ENCODE measurements at places on chromosomes 12 and 14.

GRCh38 chr12:101663298-101663697, 34.1 kb upstream of the CHPT1 start:
- DNase-seq, result no peak

GRCh38 chr12:2922329-2922728, 31.6 kb downstream of the TULP3 start:
- DNase-seq, result no peak

GRCh38 chr14:76957224-76957891, 71.2 kb downstream of the IRF2BPL start:
- no peak for DNase-seq

- no peak for DNase-seq
Measured at GRCh38 chr14:52342849-52343596, 28.9 kb downstream of the PTGER2 start.

- DNase-seq, result no peak
Measured at GRCh38 chr14:79656496-79656895, 554.8 kb downstream of the DIO2 start.

DNA sequence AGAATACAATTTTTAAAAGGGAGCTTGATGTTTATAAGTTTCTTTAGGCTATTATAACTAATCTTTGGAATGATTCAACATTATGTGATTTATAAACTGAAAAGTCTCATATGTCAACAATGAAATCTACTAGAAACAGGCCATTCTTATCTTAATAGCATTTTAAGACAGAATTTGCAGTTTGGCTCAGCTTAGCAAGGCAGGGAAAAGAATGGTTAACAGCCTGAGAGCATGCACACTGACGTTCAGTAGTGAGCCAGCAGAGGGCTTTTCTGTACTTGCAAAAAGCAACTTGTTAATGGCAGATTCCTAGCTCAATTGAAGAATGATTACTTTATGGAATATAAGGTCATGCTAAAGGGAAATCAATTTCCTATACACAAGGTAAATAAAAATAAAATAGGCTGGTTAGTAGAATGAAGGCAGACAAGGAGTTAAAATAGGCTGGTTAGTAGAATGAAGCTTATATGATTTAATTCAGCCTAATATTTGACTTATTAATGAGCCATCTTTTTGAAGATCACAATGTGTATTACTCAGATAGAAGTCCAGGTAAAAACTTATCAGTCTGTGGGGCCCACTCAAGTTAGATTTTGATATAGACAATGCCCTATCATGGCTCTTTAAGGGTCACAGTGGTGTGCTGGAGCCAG, 95.9 kb downstream of the OTOGL start:
- DNase-seq, result no peak

DNA sequence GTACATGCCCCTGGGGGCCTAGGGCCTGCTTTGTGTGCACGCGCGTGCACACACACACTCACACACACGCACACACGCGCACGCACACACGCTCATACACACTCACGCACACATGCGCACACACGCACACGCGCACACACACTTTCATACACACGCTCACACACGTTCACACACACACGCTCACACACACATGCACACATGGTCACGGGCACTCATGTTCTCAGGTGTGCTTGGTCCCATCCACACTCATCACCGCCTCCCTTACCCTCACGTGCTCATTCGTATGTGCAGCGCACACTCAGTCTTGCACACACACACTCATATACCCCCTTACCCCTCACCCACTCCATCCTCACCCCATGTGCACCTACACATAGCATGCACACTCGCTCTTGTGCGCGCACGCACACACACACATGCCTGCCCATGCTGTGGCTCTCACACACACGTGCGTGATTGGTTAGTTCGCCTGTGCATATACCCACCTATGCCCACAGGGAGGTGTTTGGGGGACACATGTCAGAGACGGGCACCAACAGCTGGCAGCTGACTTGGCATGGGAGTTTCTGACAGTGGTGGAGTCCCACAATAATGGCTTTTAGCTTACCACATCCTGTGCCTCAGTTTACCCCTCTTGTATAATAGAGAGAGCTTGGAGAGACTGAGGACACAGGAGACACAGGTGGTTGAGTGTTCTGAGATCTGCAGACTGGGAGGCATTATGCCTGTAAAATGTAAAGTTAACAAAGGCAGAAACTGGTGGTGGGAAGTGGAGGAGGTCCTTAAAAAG, 28.7 kb downstream of the TSPAN9 start:
- no peak for DNase-seq

GRCh38 chr12:78062786-78063185, 232.1 kb downstream of the NAV3 start:
- no peak for DNase-seq

- DNase-seq, result no peak
Measured at GRCh38 chr12:93186621-93187020, 191.1 kb upstream of the NUDT4 start.

GRCh38 chr12:18576104-18576626, 161.6 kb downstream of the PLCZ1 start:
- DNase-seq, result no peak

- no peak for DNase-seq
Measured at GRCh38 chr12:105164068-105164467, 56.5 kb downstream of the WASHC4 start.

DNA sequence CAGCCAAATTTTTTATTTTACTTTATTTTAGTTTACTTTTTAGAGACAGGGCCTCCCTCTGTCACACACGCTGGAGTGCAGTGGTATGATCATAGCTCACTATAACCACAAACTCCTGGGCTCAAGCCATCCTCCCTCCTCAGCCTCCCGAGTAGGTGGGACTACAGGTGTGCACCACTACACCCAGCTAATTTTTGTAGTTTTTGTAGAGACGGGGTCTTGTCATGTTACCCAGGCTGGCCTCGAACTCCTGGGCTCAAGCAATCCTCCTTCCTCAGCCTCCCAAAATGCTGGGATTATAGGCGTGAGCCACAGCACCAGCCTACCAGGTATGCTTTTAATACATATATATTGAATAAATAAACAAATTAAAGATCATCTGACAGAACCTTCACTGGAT, 32.7 kb upstream of the LTA4H start:
- DNase-seq, result no peak

- no peak for DNase-seq
Measured at GRCh38 chr14:69154779-69155178, 1.9 kb upstream of the DCAF5 start.

GRCh38 chr12:54051874-54052437, 1.7 kb upstream of the HOXC4 start:
- DNase-seq, result no peak

DNA sequence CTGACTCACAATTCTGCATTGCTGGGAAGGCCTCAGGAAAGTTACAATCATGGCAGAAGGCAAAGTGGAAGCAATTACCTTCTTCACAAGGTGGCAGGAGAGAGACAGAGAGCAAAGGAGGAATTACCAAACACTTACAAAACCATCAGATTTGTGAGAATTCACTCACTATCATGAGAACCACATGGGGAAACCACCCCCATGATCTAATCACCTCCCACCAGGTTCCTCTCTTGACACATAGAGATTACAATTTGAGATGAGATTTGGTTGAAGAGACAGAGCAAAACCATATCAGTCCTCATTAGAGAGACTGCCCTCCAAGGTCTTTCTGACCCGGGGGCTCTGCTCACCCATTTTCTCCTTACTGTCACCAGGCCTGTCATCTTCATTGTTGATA, 1582.3 kb upstream of the TMEM132C start:
- DNase-seq, result no peak

- no peak for DNase-seq
Measured at GRCh38 chr12:53971686-53972085, 1.2 kb upstream of the HOXC11 start.

GRCh38 chr12:27965966-27966365, 6.6 kb downstream of the PTHLH start:
- DNase-seq, result no peak

Measured in stimulated activated CD4-positive, alpha-beta T cell treated with anti-CD3 and anti-CD28 coated beads, Interleukin-15, amount 100 ng/mL, for 1 hour (primary cell).